ENCODE measurements at places on chromosomes 16 and 17.

GRCh38 chr17:10247810-10248209, 49.4 kb upstream of the GAS7 start:
- no peak for DNase-seq

- DNase-seq = no peak
Measured at GRCh38 chr17:39602533-39603303, 5.0 kb downstream of the NEUROD2 start.

DNA sequence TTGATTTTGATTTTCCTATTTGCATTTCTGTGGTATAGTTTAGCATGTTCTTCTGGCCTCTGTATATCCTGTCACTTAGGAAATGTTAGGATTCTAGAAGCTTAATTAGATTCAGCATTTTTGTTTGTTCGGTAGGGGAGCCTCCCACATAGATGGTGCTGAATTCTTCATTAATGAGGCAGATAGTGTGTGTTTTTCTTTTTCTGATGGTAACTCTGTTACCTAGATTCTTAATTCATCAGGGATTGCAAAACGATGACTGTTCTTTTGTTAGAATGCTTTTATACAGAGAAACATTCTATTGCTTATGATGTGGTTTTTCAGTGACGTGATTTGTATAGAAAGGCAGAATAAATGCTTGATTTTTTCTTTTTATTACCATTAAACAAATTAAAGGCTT, 19.0 kb downstream of the BANP start:
- no peak for DNase-seq

- DNase-seq = no peak
Measured at GRCh38 chr17:35046740-35047283, 16.7 kb downstream of the RFFL start.

All from esophagus muscularis mucosa (tissue), 4 donors.